ENCODE measurements at places on chromosomes 1 and 21.

DNA sequence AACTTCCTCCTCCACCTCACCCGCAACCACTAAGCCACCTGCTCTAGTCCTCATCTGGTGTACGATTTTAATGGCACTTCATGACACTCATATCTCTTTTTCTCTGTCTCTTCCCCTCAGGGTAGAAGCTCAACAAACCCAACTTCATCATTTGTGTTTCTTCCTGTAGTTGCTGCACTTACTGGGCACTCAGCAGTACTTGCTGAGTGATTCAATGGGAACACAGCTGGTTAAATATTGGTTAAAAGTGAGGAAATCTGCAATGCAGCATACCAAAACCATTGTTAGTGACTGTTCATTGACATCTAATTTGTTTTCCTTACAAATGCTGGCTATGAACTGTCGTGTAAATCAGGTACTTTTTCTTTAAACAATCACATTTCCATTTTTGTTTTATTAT is 541.1 kb upstream of the PRMT6 start:
- DNase-seq, result no peak

DNA sequence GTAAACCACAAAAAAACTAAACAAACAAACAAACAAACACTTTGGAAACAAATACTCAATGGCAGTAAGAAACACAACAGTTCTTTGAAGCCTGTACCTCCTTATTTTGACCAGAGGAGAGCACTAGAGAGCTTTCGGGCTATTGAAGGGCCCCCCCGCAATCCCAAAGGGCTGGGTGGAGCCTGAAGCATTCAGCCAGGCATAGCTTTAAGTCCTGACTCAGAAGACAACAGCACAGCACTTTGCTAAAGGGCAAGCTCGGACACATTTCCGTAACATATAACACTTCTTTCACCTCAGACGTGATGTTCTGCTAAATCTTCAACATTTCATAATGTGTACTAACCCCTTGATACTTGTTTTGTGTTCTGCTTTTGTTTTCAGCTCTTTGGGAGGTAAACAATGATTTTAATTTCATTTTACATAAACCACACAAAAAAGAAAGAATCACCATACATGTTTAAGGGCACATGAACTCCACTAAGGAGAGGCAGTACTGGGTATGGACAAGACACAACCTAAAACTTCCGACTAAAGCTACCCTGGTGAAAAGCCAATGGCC is 9.7 kb upstream of the SHCBP1L start:
- peak; percentile 40 for DNase-seq

GRCh38 chr1:201633811-201634210 is 94.9 kb downstream of the NAV1 start:
- no peak for DNase-seq

- DNase-seq, result no peak
Observed at GRCh38 chr21:33909756-33910155, 5.8 kb downstream of the ATP5PO start.

GRCh38 chr1:237763137-237763536 is 127.6 kb downstream of the ZP4 start:
- no peak for DNase-seq

- DNase-seq, result no peak
Observed at GRCh38 chr1:165501970-165502348, 41.8 kb upstream of the LRRC52 start.

DNA sequence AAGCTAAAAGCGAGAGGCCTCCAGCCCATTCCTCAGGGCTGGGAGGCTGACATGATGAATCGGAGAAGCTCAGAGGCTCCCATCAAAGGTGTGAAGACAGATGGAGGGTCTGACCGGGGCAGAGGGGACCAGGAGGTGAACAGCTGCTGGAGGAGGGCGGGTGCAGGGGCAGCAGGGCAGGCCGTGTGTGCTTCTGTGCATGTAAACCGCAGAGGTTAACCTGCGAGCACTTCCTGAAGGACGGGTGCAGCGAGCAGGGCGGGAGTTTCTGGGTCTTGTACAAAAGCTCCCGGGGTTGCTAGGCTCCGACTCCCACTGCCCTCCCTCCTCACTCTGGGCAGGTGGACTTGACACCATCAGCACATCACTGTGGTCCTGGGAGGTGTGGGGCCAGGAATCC is 75.2 kb downstream of the PAX7 start:
- no peak for DNase-seq

Measured in nucleus accumbens (tissue), 56 donors.